ENCODE measurements at places on chromosomes 7 and 10.

DNA sequence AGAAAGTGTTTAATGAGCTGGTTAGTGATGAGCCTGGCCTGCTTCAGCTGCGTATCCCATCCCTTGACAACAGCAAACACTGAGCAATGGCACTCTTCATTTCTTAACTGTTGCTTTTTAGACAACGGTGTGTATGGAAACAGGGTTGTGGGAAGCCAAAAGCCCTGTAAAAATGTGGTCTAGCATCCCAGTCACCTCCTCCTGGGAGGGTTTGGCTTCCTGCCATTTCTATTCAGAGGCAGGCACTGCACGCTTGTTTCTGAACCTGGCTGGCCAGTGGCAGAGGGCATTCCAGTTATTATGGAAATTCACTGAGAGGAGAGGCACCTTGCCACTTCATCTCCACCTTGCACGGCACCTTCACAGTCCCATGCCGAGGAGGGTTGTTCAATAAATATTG, 123.0 kb upstream of the ADARB2 start:
- no peak for DNase-seq

- no peak for DNase-seq
Observed at GRCh38 chr10:89138755-89139490, 68.2 kb downstream of the CH25H start.

- no peak for DNase-seq
Observed at GRCh38 chr7:14698239-14698638, 204.3 kb downstream of the DGKB start.

DNA sequence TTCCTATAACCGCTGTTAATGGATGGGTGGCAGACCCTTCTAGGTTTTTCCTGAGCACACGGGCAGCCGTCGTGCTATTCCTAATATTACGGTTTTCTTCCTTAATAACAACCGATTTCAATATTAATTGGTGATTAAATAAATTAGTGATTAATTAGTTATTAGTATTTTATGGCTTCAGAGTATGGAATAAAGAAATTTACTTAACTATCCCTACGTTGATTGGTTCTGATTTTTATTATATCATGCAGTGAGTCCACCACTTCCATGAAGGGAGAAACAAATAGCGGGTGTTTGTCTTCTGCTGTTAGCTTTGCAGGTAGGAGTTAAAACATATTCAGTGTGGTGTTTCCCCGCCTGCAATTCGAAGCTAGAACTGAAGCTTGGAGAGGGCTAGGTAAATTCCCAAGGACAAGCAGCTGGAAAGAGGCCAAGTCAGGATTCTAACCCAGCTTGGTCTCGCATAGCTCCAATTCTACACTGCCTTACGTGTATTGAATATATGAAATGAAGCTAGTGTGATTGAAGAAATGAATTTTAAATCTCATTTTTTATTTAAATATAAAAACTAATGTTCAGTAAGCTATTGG, 928 bp upstream of the CSTF2T start:
- DNase-seq, result no peak

DNA sequence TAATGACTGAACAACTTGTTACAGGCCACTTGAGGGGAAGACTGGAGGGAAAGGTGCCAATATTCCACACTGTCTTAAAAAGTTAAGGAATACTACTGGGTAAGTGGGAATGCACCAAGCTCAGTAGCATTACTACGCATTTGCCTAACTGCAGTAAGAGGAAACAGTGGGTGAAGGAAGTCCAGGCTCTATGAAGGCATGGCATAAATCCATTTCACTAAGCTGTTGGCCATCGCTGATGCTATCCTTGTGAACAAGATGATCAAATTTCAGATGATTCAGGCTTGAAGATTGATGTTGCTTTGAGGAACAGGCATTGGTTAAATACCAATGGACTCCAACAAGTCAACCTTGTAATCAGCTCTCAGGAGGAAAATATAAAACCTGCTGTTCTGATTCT, 44.2 kb upstream of the TES start:
- DNase-seq, result no peak

DNA sequence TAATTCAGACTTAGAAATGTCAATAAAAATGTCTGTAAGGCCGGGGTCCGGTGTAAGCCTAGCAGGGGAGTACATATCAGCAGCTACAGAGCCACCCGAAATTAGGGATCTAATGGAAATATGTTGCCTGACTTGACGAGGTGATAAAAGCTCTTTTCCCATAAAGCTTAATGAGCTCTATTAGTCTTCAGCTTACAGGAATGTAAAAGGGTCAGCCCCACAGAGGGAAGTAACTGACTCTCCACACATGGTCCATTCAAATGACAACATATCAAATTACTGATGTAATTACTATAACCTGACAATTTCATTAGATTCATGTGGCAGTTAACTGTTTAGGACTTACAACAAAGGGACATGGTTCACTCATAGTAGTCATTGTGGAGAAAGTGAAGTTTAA, 62.3 kb downstream of the ATE1 start:
- no peak for DNase-seq

DNA sequence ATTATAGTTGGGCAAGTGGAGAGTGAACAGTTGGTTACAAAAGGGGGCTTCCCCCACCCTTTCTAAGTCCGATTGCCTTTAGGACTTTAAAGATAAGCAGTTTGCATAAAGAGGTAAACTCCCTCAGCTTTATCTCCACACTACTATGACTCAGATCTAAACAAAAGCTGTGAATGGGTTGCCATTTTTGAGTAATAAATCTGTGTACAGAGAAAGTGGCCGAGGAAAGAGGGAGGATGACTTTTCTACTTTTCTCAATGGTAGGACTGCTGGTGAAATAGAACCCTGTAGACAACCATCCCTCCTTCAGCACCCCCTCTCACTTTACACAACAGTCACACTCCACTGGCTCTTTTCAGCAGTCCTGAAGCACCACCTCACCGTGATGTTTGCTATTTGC, 71.2 kb downstream of the DNMBP start:
- DNase-seq, result no peak

GRCh38 chr7:128240696-128241386, at the start of gene LEP:
LEP (plus strand) TSS chr7:128241278; CDS start chr7:128252019, 10,741 bp downstream.
- DNase-seq, result no peak

DNA sequence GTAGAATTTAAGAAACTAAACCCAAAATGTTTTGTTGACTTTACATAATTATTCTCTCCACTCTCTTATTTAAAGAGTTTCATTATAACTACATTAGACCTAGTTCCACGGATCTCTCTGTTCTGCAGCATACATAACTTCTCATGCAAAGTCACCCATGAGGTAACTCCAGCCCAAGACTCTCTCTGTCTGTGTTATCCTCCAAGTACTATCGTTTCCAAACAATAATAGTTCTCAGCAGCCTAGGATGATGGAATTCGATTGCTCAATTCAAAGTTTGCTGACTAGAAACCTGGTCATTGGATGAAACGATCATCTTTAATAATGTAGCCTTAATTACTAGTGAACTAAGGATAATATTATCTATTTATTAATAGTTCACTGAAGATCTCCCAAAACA, 203.1 kb upstream of the PTN start:
- DNase-seq, result peak; percentile 25

DNA sequence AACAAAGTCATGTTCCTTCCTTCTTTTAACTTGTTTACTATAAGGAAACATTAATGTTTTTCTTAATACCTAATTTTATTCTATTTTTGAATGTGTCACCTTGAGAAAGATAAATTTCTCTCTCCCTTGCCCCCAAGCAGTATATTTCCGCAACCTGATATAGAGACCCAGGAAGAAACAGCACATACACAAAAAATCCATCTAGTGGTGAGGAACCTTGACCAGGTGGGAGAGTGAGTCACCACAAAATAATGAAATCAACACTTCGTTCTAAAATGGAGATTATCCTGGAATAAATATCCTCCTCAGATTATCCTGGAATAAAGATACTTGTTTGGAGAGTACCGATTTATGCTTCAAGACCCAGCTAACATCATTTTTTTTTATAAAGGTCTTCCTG, 232.9 kb upstream of the PTN start:
- no peak for DNase-seq

- DNase-seq, result no peak
Observed at GRCh38 chr10:70541736-70542564, 60.6 kb downstream of the PRF1 start.

- peak; percentile 75 for DNase-seq
Observed at GRCh38 chr7:34939175-34939574, 98.1 kb downstream of the DPY19L1 start.

- DNase-seq, result no peak
Observed at GRCh38 chr10:63204667-63205391, 71.7 kb downstream of the NRBF2 start.

GRCh38 chr10:119006451-119007210, 22.9 kb upstream of the NANOS1 start:
- DNase-seq, result peak; percentile 93

- peak; percentile 86 for DNase-seq
Observed at GRCh38 chr10:99775850-99776249, 6.6 kb upstream of the ABCC2 start.

- no peak for DNase-seq
Observed at GRCh38 chr7:80298201-80298600, 163.6 kb downstream of the GNAI1 start.

DNA sequence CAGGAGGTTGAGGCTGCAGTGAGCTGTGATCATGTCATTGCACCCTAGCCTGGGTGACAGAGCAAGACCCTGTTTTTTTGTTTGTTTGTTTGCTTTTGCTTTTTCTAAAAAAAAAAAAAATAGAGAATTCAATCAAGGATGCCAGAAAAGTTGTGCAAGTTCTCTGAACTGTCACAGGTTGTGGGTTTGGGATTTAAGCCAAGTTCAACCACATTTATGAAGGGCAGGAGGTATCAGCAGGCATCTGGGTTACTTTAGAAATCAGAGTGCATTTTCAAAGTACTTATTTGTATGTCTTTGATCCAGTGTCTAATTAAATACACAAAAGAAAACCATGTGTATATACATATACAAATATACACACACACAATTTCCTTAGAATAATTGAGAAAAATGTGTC, 151.2 kb upstream of the MINDY3 start:
- DNase-seq, result no peak

- no peak for DNase-seq
Observed at GRCh38 chr10:29105516-29106215, 183.2 kb upstream of the LYZL1 start.

DNA sequence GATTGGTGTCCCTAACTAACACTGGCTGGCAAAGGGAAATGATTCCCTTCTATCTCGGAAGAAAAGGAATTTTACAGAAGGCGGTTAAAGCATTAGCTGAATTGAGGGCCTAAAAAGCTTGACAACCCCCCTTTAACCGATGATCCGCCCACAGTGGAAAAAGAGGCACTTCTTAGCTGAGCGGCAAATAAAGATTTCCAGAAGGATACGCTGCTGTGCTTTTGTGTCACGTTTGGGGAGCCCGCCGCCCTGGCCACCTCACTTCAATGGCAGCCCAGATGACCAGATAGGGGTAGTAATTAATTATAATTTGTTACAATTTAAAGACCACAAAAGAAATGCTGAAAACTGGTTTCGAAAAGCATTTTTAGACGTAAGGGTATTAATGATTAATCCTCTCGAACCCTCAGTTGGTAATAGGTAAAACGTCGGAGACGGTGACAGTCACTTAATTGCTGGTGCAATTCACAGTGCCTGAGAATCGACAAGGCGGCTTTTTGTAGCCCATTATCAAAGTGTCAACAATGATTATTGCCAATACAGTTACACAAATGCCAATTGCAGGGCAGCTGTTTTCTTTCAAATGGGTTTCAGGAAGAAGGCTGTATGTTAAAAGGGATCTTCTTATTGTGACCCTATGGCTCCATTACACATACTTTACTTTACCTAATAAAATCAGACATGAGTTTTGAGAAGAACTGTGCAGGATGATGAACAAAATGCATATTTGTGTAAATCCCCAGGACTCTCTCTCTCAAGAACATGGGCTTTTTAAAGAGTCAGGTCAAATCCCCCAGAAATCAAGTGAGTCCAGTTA, 154.1 kb downstream of the PIP4K2A start:
- DNase-seq, result no peak

GRCh38 chr7:30329716-30330115, 45.3 kb downstream of the ZNRF2 start:
- no peak for DNase-seq

- DNase-seq, result no peak
Observed at GRCh38 chr10:13787015-13787421, 200.3 kb downstream of the PRPF18 start.

GRCh38 chr7:151885202-151885580, 8.3 kb upstream of the PRKAG2 start:
- no peak for DNase-seq

DNA sequence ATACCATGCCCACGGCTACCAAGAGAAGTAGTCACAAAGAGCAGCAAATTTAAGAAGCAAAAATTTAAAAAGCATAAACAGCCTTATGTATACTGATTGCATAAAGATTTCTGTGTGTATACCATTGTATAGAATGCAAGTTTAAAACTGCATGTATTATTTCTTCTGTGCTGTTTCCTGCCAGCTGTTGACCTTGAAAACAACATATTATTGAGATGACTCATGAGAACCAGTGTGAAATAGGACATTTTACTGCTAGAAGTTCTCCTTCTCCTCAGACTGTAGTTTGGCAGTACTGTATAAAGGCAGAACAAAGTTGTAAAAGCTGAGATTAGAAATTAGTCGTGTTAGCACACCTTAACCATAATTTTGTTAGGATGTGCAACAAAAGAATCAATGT, 42.3 kb upstream of the SGCE start:
- DNase-seq, result peak; percentile 84

GRCh38 chr10:49707585-49707984, 28.1 kb downstream of the C10orf53 start:
- no peak for DNase-seq

DNA sequence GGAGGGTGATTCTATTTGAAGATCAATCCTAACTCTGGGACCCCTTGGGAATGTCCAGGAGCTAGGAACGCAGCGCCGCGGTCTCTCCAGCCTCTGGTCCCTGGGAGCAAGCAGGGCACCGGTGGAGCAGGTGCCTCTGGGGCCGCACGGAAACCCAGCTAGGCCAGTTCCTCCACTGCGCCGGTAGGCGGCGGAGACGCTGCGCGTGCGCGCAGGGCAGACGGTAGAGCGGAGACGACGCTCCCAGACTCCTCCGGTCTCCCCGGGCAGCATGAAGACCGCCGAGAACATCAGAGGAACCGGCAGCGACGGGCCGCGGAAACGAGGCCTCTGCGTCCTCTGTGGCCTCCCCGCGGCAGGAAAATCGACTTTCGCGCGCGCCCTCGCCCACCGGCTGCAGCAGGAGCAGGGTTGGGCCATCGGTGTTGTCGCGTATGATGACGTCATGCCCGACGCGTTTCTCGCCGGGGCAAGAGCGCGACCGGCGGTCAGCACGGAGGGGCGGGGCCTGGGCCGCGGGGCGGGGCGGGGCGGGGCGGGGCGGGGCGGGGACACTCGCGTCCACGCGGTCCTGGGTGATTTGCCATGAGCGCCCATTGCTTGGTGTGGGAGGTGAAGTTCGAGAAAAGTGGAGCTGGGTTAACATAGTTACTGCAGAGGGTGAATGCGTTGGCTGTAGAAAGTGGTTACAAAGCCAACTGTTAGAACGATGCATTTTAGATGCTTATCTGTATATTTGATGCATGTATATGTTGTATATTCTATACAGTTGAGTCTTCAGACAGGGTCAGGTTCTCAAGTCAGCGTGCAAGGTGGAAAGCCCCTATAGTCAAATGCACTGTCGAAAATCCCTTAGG, at the start of gene PSTK:
Gene PSTK (plus strand): TSS at position 193 of the 857 bp plus-strand sequence. CDS start 79 bp downstream, at position 272.
- peak; percentile 92 for DNase-seq

- DNase-seq, result peak; percentile 78
Observed at GRCh38 chr10:127196282-127197153, at the start of gene INSYN2A. INSYN2A (minus strand) TSS chr10:127196591; CDS start chr10:127176395, 20,196 bp downstream.

Measured in foreskin fibroblast (primary cell).